Common myeloid progenitor, CD34-positive (primary cell): ENCODE measurements at places on chromosomes 5 and 9.

DNA sequence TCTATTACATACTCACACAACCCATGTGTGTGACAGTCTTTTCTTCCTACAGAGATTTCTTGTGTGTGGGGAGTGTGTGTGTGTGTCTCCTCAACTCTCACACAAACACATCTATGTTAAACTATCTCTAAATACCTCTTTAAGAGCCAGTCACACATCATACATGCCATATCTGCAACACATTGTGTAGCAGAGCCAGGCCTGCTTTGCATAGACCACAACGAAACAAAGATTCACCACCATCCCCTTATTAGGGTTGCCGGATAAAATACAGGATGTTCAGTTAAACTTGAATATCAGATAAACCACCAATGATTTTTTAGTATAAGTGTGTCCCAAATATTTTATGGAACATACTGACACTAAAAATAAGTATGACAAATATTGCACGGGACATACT, 2.3 kb downstream of the FAM170A start:
- DNase-seq = no peak

GRCh38 chr5:55146080-55146479, 13.9 kb upstream of the GPX8 start:
- DNase-seq = no peak

DNA sequence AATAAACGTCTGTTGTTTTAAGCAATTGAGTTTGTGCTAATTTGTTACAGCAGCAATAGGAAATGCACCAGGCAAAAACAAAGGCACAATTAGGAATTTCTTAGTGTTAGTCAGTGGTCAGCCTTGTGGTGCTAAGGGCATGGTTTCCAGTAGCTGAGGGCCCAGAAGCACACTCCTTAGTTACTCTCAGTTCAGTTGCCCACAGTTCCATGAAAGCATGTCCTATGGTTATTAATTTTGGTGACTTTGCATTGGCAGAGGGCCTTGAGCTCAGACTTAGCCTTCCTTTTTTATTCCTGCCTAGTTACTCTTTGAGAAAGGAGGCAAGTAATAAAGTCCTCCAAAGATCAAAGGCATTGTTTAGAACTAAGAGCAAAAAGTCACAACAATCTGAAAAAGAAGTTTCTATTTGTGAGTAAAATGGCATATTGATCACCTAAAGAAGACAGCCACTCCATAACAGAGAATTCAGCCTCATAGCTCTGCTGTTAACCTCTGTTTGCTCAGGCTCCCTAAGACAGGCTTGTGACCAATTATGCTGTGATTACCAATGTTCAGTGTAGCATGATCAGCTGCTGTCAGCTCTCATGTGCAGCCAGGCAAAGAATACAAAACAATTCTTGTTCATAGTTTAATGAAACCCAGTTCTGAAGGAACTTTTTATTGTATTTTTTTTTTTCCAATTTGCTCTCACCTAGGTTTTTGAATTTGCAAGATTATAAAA, 57.0 kb upstream of the MROH2B start:
- DNase-seq = no peak

- peak; percentile 86 for DNase-seq
These were observed 101.7 kb downstream of the GDNF start for GRCh38 chr5:37738057-37738691.

GRCh38 chr5:178469975-178470759, 120.0 kb downstream of the COL23A1 start:
- no peak for DNase-seq

DNA sequence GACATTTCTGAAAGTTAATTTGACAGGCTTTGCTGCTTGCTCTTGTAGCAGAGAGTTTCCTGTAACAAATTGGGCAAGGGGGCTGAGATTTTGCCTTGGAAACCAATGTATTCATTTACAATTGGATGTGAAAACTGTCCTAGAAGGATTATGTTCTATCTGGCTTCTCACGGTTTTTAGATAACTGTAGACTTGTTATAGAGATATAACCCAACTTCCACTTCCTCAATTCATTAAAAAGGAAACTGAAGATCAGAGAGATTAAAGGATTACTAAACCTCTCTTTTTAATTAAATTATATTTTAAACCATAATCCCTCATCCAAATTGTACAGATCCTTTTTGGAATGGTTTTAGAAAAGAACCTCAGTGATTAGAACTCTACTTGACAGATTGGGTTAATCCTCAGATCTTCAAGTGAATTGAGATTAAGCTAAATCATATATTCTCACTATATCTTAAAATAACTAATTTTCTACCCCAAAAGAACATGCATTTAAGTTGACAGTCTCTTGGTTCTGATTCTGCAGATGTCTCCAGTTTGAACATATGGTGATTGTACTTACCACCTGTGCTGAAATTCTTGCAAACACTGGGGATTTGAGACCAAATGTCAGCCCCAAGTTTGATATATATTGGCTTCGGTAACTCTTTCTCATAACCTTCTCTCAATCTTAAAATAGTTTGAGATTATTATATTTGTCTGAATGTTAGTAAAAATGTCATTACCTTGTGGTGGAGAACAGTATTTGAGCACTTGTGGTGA, 130.1 kb upstream of the C9orf72 start:
- no peak for DNase-seq

- no peak for DNase-seq
These were observed 114.4 kb downstream of the UBAP2 start for GRCh38 chr9:33934188-33934878.

GRCh38 chr5:66339896-66340295, 195.8 kb downstream of the SREK1 start:
- no peak for DNase-seq

- DNase-seq = no peak
These were observed 5.3 kb downstream of the TMOD1 start for GRCh38 chr9:97506787-97507186.

GRCh38 chr5:141877356-141878185, 639 bp downstream of the PCDH1 start:
- DNase-seq = peak; percentile 51

DNA sequence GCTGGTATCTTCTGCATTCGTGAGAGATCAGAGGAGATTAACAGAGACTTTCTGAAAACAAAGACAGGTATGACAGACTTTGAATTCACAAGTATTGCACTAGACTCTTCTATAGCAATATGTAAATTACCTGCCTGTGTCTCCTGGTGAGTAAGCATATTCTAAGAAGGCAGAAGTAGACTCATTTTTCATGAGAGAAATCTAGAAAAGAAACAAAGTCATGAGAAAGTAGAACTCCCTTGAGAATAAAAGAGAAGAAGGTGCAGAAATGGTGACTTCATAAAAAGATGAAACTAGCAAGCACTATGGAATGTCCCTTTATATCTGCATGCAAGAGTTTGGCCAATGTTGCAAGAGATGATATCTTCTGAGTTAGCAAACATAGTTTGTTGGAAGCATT, 419.8 kb downstream of the DMRT2 start:
- no peak for DNase-seq

- DNase-seq = peak; percentile 78
These were observed 17.5 kb downstream of the IRF1 start for GRCh38 chr5:132473019-132473531.

GRCh38 chr9:5112109-5112592, 73.3 kb downstream of the INSL6 start:
- DNase-seq = no peak

DNA sequence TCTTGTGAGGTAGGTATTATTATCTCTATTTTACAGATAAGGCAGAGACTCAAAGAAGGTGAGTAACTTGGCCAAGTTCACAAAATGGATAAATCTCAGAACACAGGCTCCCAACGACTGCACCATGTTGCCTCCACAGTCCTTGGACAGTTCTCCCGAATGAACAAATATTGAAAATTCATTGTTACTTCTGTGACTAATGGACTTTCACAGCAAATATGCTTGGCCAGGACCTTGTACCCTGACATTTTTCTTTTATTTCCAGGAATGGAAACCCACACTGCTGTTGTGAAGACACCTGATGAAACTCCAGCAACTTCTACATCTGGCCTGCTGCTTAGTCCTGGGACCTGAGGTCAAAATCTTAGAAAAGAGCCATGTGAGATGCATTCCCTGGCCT, 2.5 kb upstream of the CYSTM1 start:
- DNase-seq = no peak

DNA sequence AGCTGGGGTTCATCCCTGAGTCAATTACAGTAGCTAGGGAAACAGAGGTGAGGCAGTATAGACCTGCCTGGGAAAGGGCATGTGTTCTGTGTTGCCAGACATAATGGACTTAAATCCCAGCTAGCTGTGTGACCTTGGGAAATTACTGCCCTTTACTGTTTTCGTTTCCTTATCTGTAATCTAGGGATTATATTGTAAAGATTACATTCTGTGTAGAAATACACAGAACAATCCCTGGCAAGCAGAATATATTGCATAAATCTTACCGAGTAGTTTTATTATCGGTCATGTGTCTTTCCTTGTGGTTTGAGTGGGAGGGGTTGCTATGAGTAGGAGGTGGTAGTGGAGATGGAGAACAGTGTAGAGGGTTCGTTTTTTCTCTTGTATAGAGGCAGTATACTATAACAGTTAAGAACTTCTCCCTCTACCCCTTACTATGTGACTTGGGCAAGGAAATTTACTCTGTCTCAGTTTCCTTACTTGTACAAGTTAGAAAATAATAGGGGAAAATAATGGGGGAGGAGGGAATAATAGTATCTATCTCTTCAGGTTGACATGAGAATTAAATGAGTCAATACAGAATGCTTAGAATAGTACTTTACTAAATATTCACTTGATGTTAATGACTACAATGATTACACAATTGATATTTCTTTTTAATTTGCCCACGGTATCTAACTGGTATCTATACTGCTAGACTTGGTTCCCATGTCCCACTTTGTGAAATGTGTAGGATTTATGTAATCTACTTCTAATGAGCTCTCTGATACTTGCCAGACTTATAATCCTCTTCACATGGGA, 7.1 kb upstream of the DMXL1 start:
- DNase-seq = peak; percentile 81

GRCh38 chr9:105879181-105879580, 184.8 kb downstream of the TMEM38B start:
- no peak for DNase-seq

DNA sequence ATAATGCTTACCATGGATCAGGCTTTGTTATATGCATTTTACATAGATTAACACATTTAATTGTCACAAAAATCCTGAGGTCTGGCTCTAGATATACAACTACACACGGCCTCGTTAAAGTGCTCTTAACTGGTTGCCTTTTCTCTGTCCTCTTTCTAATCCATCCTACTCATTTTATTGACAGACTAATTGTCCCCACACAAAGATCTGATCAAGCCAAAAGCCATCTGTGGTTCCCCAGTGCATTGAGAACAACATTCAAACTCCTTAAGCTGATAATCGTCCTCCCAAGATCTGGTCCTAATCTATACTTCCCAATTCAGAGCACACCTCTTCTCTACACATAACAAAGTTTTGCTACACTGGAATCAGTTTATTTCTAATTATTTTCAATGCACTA, 23.9 kb upstream of the PPP2R2B start:
- no peak for DNase-seq
